ENCODE measurements at places on chromosomes 6 and 20. TPM values are rescaled to one million over a fixed set of nuclear protein-coding genes. Genes with fewer than 3 reads are reported as not detected.

The GJA10 gene
- total RNA-seq = not detected

The EYA2 gene
- total RNA-seq = 0.18 TPM

DNA sequence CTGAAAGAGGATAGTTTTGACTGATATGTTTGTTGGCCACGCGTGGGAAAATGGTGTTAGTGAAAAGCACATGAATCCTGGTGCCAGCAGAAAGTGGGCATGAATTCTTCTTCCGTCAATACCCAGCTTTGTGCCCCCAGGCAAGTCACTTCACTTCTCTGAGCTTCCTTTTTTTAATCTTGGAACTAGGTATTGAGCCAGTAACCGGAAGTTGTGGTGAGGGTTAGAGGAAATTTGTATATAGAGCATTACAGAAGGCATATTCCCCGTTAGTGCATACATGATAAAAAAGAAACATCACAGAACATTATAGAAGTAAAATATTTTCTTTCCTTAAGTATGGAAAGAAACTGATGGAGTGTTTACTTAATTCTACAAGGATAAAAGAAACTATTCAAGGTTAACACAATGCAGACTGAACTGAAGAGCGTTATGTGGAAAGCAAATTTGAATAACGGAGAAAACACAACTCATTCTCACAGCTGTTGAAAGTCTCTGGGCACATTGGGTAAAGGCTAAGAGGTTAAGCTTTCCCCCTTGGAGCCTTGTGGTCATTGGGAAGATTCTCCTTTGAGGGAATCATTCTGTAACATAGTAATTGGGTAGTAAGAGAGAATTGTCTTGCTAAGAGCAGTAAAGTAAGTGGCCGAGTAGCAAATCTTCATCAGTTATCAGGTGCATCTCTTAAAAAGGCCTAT, 223.1 kb downstream of the BCAS1 start:
- no peak for DNase-seq

GRCh38 chr6:151059612-151060095, 180.1 kb upstream of the AKAP12 start:
- no peak for DNase-seq

GRCh38 chr6:17450397-17450796, 57.0 kb downstream of the CAP2 start:
- DNase-seq = no peak

DNA sequence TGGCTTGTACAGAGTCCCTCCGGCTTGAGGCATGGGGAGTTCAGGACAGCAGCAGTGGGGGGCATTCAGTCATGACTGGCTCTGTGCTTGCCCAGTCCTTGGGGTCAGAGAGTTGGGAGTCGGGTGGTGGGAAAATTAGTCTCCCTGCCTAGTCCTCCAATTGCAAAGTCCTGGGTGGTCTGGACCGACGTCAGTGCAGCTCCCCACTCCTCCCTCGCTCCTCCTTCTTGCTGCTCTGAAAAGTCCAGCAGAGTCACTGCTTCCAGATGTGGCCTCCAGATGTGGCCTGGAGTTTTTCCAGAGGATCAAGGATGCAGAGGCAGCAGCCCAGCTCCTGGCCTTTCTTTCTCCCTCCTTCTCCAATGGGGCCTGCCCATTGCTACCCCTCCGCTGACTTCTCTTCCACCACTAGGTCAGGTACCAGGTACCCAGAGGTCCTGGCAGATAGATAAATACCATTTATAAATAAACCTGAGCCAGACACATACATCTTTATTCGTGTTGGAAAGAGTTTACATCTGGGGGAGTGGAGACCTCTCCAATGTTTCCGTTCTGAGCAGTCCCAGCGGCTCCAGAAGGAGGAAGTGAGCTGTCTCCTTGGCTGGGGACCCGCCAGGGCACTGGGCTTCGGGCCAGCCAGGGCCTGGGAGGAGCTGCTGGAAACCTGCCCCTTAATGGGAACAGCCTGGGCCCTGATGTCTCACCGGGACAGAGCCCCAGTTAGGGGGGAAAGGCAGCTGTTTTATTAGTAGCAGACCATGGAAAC, 49.0 kb upstream of the RNF24 start:
- DNase-seq = peak; percentile 91

- no peak for DNase-seq
Measured at GRCh38 chr6:83117802-83118201, 50.3 kb downstream of the DOP1A start.

- DNase-seq = peak; percentile 60
Measured at GRCh38 chr20:48703511-48704219, 124.1 kb downstream of the PREX1 start.

GRCh38 chr6:21504790-21505189, 88.8 kb upstream of the SOX4 start:
- no peak for DNase-seq

- no peak for DNase-seq
Measured at GRCh38 chr6:53026526-53026925, 31.4 kb upstream of the GSTA4 start.

DNA sequence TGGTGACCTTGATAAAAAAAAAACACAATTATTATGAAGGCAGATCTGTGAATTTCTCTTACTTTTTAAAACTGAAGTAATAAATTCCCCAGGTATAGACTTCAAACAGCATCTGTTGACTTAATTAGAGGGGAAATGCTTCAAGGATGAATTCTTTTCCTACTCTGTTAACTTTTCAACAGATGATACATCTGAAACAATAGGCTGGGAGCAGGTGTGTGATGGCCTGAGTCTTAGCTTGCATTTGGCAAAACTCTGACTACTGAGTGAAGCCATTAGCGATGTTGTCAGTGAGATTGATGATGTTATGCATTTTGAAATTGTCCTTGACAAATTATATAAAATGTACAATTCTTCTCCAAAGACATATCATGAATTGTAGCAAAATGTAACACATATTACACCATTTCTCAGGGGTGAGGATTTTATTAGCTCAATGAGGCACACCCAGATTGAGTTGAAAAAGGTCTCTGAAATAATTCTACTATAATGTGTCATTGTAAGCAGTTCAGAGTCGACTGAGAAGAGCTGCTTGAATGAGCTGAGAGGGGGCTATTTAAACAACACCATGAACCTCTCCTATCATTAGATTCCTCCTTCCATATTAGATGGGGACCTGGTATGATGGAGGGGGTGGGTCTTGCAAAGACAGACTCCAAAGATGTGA, 39.6 kb upstream of the OGFRL1 start:
- no peak for DNase-seq

DNA sequence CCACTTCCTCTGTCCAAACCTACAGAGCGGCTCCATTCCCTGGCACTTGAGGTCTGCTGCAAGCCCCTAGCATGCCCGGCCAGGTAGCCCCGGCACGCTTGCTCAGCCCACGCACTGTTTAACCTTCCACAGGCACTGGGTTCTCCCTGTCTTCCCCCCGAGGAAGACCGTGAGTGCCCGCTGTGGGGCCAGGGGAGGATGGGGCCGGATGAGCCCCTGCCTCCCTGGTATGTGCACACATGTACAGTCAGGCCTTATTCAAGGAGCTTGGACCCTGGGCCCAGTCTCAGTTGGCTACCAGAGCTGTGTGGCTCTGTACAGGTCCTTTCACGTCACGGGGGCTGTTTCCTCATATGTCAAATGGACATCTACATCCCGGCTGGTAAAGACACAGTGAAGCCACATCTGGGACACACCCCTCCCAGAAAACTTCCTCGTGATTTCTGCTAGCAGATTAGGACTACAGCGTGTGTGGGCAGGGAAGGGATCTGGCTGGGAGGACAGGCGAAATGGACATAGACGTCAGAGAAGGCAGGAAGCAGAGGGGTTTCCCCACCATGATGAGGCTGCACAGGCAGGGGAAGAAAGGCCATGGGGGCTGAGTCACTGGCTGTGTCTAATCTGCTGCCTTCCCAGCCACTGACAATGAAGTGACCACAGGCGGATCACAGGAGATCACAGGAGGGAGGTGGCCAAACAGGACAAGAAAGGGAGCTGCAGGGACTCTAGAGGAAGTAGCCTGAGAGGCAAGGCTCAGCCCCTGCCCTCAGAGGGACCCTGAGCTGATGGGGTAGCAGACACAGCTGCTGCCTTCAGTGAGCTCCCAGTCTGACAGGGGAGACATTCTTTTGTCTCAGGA, 62.9 kb downstream of the MRPL14 start:
- DNase-seq = no peak

Data from ovary (tissue), 10 donors.